ENCODE measurements at places on chromosomes 2 and 18. TPM values are rescaled to one million over a fixed set of nuclear protein-coding genes. Genes with fewer than 3 reads are reported as not detected.

The LPIN1 gene
- 14.7 TPM for total RNA-seq

The SPOPL gene
- total RNA-seq, result 9.5 TPM

The HOXD3 gene
- total RNA-seq, result 7.2 TPM

The C18orf32 gene
- total RNA-seq, result 6.7 TPM

The FEV gene
- not detected for total RNA-seq

The FSIP2 gene
- total RNA-seq, result under 0.01 TPM

The BCL2L11 gene
- 9.5 TPM for total RNA-seq

The FAP gene
- total RNA-seq, result 1.3 TPM

The IL1R1 gene
- 7.2 TPM for total RNA-seq

The LHCGR gene
- total RNA-seq, result not detected

The MC2R gene
- total RNA-seq, result not detected

The CYB5A gene
- total RNA-seq, result 32.3 TPM

The MOCOS gene
- total RNA-seq, result 0.13 TPM

The AGXT gene
- not detected for total RNA-seq

The RBKS gene
- total RNA-seq, result 0.90 TPM

The C2orf80 gene
- not detected for total RNA-seq
